Left kidney (tissue), 8 donors: ENCODE measurements at places on chromosomes 16 and 17.

- no peak for DNase-seq
Observed at GRCh38 chr16:54231336-54231735, 55.3 kb downstream of the IRX3 start.

DNA sequence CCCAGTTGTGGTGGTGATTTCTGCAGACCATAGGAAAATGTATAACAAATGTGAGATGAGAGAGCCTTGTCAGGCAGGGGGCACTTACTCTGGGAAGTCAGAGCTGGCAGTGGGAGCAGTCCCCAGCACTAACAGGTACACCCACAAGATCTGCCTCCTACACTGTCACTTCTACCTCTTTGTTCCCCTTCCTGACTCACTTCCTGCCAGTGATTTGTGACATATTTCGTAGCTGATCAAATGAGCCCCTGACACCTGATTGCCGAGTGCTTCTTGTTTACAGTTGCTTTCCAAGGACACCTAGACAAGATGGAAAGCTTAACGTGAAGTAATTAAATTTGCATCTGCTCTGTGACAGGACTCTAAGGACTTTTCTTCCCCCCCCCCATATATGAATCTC lies 40.5 kb downstream of the FTO start:
- DNase-seq: no peak

GRCh38 chr16:84766978-84767773 lies 52.6 kb upstream of the CRISPLD2 start:
- no peak for DNase-seq

DNA sequence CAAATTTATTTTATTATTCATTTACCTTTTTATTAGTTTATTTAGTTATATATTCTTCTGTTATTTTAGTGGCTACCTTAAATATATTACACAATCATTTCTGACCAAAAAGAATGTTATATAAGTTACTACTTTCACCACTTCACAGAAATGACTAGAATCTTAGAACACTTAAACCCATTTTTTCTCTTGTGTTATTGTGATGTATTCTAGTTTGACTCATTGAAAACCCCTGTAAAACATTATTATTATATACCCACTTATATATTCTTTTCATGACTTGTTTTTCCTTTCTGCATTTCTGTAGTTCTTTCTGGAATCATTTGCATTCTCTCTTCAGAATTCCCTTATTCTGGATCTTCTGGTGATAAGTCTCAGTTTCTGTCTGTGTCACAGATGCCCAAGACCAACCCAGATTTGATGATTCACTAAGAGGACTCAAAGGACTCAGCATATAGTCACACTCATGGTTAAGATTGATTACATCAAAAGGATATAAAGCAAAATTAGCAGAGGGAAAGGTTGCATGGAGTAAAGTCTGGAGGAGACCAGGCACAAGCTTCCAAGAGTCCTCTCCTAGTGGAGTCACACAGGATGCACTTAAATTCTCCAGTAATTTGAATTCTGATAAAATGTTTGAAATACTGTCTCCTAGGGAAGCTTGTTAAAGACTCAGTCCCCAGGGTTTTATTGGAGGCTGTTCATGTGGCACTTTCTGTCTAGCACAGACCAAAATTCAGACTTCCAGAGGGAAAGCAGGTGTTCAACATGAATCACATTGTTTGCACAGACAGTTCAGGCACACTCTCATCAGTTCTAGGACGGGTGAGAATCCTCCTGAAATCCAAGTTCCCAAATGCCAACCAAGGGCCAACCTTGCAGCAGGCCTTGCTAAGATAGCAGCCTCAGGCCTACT lies 7.7 kb downstream of the GINS3 start:
- no peak for DNase-seq
